ENCODE measurements at places on chromosomes 3 and 15.
A peak's percentile ranks its signal among the peaks of the same experiment; 100 is the strongest.

GRCh38 chr15:94478763-94479162 is 247.4 kb downstream of the MCTP2 start:
- DNase-seq: no peak

DNA sequence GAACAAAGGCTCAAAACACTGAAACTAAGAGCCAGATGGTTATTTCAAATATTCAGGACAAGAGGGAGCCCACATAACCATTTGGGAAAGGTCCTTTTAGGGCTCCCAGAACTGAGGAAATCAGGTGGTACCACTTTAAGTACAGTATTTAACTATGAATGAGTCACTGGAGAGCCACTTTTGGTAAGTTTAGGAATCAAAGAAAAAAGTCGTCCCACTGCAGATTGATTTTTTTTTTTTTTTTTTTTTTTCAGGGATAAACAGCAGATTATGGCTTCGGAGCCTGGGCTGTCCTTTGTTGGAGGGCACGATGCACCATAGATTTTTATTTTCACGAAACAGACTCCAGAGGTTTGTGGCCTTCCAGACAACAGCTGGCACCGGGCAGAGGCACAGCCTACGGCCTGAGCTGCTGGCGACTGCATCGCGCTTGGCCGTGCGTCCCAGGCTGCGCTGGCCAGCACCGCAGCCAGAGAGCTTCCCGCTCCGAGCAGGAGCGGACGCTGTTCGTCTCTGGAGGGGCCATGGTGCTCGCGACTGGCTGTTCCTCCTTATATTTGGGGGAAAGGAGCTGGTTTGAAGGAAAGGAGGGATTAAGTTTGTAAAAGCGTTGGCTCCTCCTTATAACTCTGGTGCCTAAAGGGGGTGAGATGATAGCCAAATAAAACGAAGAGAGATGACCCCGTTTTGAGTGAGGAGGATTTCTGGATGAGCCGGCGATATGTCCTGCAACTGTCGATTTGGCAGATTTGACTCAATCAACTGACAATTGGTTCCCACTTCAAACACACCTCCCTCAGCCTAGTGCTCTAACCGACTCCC is 152.9 kb upstream of the GOLIM4 start:
- DNase-seq: peak; percentile 30

GRCh38 chr3:183074261-183074660 is 25.0 kb downstream of the MCCC1 start:
- DNase-seq: no peak

GRCh38 chr3:138786788-138787271 is 47.9 kb downstream of the PIK3CB start:
- DNase-seq: no peak

- no peak for DNase-seq
Observed at GRCh38 chr3:190524942-190525341, 11.1 kb downstream of the IL1RAP start.

- DNase-seq: no peak
Observed at GRCh38 chr15:39591896-39592315, 11.0 kb downstream of the THBS1 start.

DNA sequence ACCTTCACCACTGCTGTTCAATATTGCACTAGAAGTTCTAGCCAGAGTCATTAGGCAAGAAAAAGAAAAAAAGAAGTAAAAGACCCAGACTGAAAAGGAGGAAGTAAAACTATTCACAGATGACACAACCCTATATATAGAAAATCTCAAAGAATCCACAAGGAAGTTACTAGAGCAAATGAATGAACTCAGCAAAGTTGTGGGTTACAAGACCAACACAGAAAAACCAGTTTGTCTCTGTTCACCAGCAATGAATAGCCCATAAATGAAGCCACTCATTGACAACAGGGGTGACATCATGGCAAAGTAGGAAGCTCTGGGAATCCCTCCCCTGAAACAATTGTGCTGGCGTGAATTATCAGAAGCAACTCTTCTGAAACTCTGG is 4.6 kb downstream of the CFAP100 start:
- peak; percentile 51 for DNase-seq

GRCh38 chr3:173465112-173465511 is 67.6 kb downstream of the NLGN1 start:
- no peak for DNase-seq

GRCh38 chr15:40006646-40007045 is 32.3 kb downstream of the SRP14 start:
- no peak for DNase-seq

GRCh38 chr15:76996076-76996525 is 1.2 kb downstream of the PSTPIP1 start:
- DNase-seq: no peak

GRCh38 chr15:62060113-62060895 is at the start of gene VPS13C:
Gene VPS13C, minus strand, starts transcription at chr15:62060447. Its CDS starts 73 bp downstream, at chr15:62060374.
- DNase-seq: peak; percentile 95

DNA sequence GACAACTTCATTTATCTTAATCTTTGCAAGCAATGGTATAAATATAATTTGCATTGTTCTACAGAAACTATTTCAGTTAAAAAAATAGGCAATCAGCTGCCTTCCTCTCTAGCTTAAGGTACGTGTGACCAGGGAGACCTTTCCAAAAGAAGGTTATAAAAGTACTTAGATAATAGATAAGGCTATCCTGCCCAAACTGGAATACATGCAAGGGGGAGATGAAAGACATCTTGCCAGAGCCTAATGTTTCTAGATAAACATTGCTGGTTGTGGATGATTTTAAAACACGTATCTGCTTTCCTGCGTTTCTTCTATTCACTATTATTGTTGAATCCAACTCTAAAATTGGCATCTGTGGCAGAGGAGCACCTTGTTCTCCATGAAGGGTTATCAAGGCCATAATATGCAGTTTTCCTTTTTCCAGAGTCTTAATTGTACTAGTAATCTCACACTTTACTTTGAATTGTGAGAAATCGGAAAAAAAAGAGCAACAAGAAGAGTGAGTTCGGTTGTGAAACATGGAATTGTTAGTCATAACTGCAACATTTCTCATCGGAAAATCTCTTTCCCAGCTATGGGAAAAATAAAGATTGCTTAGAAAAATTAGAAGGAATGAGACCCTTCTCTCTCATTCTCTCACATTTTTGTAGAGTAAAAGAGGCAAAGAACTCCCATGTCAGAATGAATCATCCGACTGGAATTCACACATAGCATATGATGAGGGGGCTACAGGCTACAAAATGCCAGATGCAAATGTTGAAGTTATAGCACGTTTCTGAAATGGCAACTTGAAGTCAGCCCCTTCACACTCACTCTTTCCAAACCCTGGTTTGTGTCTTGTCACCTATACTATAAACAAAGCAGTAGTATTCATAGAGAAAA is 936.1 kb upstream of the NR2F2 start:
- no peak for DNase-seq

DNA sequence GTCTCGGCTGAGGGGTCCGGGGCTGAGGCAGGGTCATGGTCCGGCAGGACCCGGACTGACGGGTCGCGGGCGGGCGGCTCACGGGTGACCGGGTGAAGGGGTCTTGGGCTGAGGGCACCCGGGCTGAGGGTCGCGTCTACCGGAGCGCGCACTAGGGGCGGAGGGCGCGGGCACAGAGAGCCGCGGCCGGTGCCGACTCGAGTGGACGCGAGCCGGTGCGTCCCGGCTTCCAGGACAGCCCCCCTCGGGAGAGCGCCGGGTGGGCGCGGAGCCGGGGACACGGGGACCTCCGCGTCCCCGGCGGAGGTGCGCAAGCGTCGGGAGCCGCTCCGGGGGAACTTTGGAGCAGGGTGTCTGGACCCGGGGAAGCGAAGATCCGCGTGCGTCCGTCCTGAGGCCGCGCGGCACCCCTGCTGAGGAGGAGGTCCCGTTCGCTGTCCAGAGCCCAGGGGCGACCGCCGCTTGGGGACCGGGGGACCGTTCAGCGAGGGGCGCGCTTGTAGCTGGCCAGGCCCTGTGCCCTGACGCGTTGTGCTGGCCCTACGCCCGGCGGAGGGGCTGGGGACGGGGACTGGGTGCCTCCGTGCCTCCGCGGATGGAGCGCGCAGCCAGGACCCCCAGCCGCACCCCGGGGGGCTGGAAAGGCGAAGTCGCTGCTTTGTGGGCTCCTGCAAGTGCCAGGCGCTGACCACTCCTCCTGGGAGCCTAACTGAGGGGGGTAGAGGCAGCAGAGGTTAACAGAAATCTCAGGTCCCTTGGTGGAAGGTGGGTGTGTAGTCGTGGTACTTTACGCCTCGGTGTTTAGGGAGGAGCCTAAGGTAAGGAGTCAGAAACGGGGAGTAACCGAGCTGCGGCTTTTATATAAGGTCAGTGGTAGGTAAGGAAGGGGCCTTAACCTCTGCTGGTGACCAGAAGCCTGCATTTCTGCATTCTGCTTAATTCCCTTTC is at the start of gene PPARG:
Gene PPARG, plus strand, starts transcription at position 889 of the 948 bp plus-strand sequence. CDS start 90,642 bp downstream, outside the sequence.
- DNase-seq: peak; percentile 48

GRCh38 chr3:86245360-86245759 is 745.6 kb downstream of the VGLL3 start:
- no peak for DNase-seq

GRCh38 chr15:33608714-33609113 is 297.9 kb downstream of the RYR3 start:
- no peak for DNase-seq

DNA sequence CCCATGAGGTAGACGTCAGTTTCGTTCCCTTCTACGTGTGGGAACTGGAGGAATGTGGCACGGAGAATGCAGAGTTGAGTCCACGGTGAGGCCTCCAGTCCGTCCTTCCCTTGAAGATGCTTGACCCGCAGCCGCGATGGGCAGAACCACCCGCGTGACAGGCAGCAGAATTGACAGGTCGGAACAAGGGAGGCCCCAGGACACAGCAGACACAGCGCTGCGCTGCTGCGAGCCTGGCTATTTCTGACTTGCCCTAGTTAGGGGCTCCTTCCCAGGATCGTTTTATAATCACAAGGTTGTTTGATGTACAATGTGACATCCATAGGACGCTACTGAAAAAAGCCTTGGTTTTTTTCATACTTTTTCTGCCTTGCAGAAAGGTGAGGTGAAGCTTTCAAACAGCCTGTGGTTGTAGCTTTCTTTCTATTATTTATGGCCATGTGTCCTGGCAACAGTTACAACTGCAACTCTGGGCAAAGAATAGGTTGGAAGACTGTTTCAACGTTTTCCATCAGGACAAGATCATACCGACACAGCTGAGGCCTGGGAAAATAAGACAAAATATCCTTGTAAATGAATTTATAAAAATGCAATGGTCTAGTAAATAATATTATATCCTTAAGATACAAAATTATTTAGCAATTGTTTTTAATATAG is 9.6 kb upstream of the TMEM41A start:
- DNase-seq: no peak

GRCh38 chr3:102066470-102066869 is 217.2 kb downstream of the NFKBIZ start:
- DNase-seq: no peak

DNA sequence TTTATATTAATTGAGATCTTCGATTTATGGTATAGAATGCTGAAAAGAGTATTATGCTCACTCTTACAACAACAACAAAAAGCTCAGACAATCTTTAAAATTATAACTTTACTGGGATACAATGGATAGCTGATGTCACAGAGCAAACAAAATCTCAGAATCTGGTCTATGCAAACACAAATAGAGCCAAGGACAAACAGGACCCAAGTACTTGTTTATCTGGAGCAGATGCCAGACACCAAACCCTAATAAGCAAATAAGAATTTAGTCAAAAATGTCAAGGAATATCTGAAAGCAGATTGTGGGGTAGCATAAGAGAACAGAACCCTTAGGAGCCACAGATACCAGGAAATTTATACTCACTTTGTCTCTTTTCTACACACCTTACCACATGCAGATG is 302.2 kb downstream of the CGGBP1 start:
- DNase-seq: no peak

- DNase-seq: no peak
Observed at GRCh38 chr3:116067326-116067725, 378.0 kb downstream of the LSAMP start.

- DNase-seq: no peak
Observed at GRCh38 chr3:50050361-50050760, 38.4 kb upstream of the RBM5 start.

- DNase-seq: no peak
Observed at GRCh38 chr3:144774897-144775296, 803.3 kb downstream of the DIPK2A start.

DNA sequence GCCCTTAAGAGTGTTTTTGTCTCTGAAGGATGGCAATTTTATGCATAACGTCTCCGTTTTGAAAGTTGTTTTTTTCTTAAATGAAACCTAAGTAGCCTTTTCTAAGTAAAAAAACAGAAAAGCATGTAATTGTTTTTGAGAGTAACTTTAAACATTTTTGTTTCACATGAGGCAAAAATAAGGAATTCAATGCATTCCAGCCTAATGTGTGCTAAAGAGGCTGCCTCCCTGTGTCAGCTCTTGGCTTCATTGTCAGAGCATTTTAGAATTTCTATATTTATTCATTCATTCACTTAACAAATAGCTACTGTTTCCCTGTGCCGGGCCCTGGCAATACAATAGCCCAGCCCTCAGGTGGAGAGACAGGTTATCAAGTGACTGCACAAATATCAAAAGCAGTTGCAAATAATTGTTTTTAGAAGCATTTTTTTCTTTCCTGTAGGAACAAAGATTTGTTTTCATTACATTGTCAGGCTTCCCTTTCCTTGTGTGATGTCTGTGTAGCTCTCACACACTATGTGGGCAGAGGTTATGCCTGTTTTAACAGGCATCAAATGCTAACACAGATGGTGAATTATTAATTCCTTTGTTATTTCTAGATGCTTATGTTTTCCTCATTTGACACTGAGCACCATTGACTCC is 81.9 kb downstream of the CCK start:
- no peak for DNase-seq

GRCh38 chr3:184642631-184643285 is 69.1 kb downstream of the MAGEF1 start:
- no peak for DNase-seq

DNA sequence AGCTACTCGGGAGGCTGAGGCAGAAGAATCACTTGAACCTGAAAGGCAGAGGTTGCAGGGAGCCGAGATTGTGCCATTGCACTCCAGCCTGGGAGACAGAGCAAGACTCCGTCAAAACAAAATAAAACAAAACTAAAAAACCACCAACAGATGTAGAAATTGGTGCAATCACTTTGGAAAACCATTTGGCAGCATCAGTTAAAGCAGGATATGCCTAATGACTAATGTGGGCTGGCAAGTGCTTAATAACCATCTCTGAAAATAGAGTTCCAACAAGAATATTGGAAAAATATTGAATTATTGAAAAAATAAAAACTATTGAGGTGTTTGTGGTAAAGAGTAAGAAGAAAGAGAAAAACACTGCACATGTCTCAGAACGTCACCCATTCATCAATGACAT is 16.1 kb upstream of the RTP3 start:
- no peak for DNase-seq

DNA sequence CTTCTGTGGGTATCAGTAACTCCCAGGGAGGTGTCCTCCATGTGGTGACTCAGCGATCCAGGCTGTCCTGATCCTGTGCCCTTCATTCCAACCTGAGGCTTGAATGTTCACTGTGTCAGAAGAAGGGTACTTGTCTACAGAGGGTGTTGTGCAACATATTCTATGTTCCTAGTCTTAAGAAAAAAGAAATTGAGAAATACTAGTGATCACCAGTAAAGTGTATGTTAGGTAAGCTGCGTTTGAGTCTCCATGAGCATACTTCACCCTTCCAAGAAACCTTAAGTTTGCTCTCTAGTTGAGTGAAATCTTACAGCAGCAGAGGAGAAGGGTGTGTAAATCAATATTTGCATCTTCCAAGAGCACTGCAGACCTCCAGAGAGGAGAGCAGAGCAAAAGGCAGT is 122.2 kb upstream of the SLC24A5 start:
- no peak for DNase-seq

- DNase-seq: no peak
Observed at GRCh38 chr3:185504636-185505035, 5.8 kb upstream of the TMEM41A start.

- peak; percentile 25 for DNase-seq
Observed at GRCh38 chr3:41202834-41203345, 3.6 kb downstream of the CTNNB1 start.

- peak; percentile 62 for DNase-seq
Observed at GRCh38 chr3:51501833-51502561, 2.2 kb upstream of the DCAF1 start.

All from GM20000 (cell line).